Colonic mucosa (tissue), 4 donors: ENCODE measurements at places on chromosomes 5 and 9. TPM values are rescaled to one million over a fixed set of nuclear protein-coding genes. Genes with fewer than 3 reads are reported as not detected.

Gene TEK
- 1.6 TPM for total RNA-seq

GRCh38 chr5:173839117-173839713, 48.9 kb upstream of the CPEB4 start:
- H3K27ac ChIP-seq = no peak overlapping the region
- H3K36me3 ChIP-seq = no peaks in the 10 kb centered on the region
- no peaks in the 10 kb centered on the region for H3K4me1 ChIP-seq
- no peaks in the 10 kb centered on the region for H3K27me3 ChIP-seq

GRCh38 chr5:127650022-127650421, 1.1 kb downstream of the CTXN3 start:
- no peak overlapping the region for H3K4me3 ChIP-seq
- no peak overlapping the region for H3K27ac ChIP-seq
- H3K27me3 ChIP-seq = no peaks in the 10 kb centered on the region
- no peak for DNase-seq
- no peaks in the 10 kb centered on the region for H3K36me3 ChIP-seq
- H3K4me1 ChIP-seq = peaks cover 3% of the 10 kb centered on the region

DNA sequence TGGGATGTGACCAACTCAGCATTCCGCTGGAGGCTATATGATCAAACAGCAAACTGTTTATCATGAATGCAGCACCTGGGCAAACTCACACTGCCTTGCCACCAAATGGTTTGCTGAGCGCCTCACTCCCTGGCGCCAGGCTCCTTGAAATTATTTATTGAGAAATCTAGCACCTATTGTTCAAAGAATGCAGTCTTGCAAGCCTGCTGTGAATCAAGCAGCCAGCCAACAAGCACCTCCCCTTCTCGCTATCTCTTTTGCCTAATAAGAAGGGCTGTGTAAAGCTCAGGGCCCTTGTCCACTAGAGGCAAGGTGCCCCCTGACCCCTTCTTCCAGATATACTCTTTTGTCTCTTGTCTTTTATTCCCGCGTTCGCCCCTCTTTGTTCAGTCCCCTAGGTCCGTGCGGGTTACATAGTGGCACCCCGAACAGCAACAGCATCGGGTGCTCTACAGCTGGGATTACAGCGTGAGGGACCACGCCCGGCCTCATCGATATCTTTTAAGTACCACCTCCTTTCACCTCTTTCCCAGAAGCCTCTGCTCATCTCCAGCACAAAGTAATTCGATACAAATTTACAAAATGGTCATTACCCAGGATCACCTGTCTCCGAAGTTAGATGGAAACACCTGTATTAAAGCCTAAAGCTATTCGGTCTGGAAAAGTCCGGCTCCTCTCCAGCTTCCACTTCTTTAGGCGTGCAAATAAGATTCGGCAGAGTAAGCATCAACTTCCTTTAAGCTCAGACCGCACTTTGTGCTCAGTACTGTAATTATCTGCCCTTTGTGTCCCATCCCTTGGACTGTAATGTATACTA, 896 bp downstream of the RIGI start:
- no peaks in the 10 kb centered on the region for H3K27me3 ChIP-seq
- H3K27ac ChIP-seq = peak overlapping the region; percentile 93
- peak; percentile 26 for DNase-seq
- H3K4me3 ChIP-seq = peak overlapping the region; percentile 66

DNA sequence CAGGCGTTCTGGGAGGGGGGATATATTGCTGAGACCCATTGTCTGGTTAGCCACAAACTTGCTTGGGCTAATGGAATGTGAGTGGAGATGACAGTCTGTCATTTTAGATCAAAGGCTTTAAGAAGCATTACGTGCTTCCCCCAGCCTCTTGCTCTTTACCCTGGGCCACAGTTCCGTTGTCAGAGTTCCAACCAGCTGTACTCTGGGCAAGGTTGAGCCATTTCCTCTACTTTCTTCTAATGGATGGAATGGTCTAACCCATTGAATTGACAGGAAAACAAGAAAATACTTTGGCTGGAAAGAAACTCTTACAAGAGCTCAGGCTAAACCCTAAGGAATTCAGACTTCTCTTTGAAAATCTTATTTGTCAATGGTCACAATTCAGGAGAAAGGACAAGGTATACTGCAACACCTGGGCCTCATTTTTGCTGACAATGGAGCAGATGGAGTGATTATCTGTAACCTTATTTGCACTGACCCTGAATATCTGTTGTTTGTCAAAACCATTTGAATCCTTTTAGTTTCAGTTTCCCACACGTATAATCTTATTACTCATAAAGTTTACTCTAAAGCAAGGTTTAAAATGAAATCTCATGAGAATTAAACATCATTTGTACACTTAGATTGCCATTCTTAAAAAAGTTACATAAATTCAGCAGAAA, 231.4 kb downstream of the PDE4D start:
- DNase-seq = no peak
- no peaks in the 10 kb centered on the region for H3K27me3 ChIP-seq
- no peaks in the 10 kb centered on the region for H3K36me3 ChIP-seq
- H3K4me1 ChIP-seq = no peaks in the 10 kb centered on the region
- no peak overlapping the region for H3K27ac ChIP-seq
- no peak overlapping the region for H3K4me3 ChIP-seq

DNA sequence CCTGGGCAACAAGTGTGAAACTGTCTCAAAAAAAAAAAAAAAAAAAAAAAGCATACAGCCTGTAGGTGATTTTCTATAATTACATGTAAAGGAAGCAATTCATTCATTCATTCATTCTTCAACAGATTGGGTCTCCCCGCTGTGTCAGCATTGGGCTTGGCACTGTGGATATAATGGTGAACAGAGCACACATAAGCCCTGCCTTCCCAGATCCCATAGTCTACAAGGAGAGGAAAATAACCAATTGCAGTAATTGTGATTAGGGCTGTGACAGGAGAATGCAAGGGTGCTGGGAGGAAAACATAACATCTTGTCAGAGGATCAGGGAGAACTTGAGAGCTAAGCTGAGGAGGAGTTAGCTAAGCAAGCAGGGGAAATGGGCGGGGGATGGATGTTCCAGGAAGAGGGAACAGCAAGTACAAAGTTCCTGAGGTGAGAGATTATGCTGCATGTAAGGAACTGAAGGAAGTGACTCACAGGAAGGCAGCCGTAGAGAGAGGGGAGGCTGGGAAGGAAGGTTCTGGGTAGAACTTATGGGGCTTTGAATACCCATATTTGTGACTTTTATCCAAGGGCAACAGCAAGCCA, 24.0 kb upstream of the KLF9 start:
- H3K36me3 ChIP-seq = no peaks in the 10 kb centered on the region
- H3K27me3 ChIP-seq = no peaks in the 10 kb centered on the region
- peak; percentile 89 for DNase-seq
- H3K27ac ChIP-seq = peak overlapping the region; percentile 46

Gene FBP2
- not detected for total RNA-seq

DNA sequence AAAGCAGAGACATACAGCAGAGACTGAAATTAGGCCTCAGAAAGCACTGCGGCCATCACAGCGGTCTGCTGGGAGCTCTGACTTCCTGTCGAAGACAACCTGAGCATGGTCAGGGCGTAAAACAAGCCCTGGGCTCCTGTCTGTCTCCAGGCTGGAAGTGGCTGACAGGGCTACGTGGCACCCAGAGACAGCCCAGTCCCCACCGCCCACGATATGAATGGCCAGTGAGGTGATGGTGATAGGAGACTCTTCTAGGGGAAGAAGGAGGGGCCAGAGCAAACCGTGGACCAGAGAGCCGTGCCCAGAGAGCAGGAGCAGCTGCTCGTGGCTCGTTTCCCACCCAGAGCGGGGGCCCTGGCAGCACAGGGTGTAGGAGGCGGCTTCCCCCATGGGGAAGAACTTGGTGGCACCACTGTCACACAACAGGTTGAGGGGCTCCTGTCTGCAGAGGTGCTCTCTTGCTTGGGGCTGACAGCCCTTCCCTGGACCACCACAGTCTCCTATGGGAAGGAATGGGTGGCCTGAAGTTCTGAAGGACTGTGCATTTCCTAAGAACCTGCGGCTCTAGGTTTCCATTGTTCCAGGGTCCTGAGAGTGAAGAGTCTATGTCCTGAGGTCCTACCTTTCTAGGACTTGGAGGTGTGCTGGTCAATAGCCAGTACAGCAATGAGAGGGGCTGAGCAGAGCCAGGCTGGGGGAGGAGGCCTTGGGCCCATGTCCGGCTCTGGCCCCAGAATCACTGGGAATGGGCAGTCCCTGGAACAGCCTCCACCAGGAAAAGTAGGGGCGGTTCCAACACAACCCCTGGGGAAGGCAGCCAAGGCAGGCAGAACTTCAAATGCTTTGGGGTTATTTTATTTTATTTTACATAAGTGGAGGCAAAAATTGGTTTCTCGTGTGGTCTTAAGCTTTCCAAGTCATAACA, 56.4 kb downstream of the BARX1 start:
- no peak overlapping the region for H3K27ac ChIP-seq
- DNase-seq = no peak
- no peaks in the 10 kb centered on the region for H3K27me3 ChIP-seq
- H3K36me3 ChIP-seq = no peaks in the 10 kb centered on the region
- no peak overlapping the region for H3K4me3 ChIP-seq

GRCh38 chr5:138610918-138611677, 35.9 kb upstream of the HSPA9 start:
- H3K4me1 ChIP-seq = no peaks in the 10 kb centered on the region
- DNase-seq = no peak
- H3K27me3 ChIP-seq = no peaks in the 10 kb centered on the region
- H3K27ac ChIP-seq = no peak overlapping the region

DNA sequence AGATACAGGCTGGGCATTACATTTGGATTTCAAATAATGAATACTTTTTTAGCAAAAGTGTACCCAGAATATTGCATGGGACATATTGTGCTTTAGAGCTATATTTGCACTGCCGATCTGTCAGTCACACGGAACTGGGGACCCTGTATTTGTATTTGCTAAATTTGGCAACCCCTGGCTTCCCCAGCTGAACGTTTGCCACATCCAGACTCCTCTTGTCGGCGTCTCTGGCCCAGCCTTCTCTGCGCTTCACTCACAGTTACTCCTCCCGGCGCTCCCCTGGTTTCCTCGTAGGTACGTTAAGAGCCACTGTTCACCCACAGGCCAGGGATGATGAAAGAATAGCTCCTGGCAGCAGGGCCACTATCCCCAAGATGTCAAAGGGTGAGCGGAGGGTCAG, 58.7 kb downstream of the NSUN2 start:
- no peaks in the 10 kb centered on the region for H3K4me1 ChIP-seq
- DNase-seq = no peak
- H3K27me3 ChIP-seq = no peaks in the 10 kb centered on the region
- no peak overlapping the region for H3K4me3 ChIP-seq
- H3K27ac ChIP-seq = no peak overlapping the region

DNA sequence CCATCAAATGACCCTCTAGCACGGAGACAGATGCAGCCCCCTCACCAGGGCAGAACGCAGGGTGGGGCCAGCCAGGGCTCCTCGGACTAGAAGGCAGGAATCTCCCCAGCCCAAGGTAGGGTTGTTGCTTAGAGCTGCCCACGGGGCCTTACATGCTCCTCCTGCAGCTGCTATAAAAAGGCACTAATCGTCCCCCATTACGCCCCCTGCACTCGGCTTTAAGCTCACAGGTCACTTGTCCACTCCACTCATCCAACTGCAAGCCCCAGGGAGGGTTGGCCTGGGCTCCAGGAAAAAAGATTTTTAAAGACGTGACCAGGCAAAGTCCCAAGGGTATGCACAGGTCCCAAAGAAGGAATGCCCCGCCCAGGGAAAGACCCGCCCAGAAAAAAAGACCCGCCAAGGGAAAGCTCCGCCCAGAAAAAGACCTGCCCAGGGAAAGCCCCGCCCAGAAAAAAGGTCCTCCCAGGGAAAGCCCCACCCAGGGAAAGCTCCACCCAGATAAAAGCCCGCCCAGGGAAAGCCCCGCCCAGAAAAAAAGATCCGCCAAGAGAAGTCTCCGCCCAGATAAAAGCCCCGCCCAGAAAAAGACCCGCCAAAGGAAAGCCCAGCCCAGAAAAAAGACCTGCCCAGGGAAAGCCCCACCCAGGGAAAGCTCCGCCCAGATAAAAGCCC, 11.1 kb downstream of the GRIN1 start:
- H3K4me3 ChIP-seq = no peak overlapping the region
- H3K27ac ChIP-seq = no peak overlapping the region
- H3K36me3 ChIP-seq = no peaks in the 10 kb centered on the region
- H3K27me3 ChIP-seq = peaks cover 5% of the 10 kb centered on the region
- DNase-seq = peak; percentile 75
- H3K4me1 ChIP-seq = no peaks in the 10 kb centered on the region

Gene PAEP
- total RNA-seq = not detected

DNA sequence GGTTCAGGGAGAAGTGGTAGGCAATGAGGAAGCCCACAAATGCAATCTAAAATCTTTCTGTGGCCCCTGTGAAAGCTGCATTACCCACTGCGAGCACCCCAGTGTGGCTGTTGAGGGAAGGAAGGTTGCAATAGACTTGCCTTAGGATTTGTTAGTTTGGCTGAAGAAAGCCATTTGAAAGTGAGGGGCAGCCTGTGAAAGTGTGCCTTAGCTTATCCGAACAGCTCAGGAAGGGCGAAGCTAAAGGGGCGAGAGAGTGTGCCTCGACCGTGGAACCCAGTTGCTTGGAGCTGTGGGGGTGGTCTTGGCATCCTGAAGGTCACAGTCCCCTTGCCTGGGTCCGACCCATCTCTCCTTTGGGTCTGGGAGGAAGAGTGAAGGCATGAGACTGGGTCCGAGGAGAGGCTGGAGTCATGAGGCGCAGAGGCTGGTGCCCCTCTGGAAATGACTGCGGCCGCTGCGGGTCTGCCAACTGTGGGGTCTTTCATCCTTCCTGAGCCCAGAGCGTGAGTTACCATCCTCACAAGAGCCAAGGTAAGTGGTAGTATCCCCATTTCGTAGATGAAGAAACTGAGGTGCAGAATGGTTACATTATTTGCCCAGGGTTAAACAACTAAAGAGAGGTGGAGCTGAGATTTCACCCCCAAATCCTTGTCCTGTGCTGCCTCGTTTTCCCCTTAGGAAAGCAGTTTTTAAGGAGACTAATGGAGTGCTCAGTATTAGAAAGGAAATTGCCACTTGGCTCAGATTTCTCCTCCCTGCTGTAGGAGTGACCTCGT, 24.4 kb downstream of the SLC25A25 start:
- H3K4me3 ChIP-seq = no peak overlapping the region
- no peak for DNase-seq
- no peaks in the 10 kb centered on the region for H3K27me3 ChIP-seq
- H3K27ac ChIP-seq = no peak overlapping the region
- peaks cover 6% of the 10 kb centered on the region for H3K4me1 ChIP-seq

GRCh38 chr9:37329576-37329975, 92.9 kb upstream of the GRHPR start:
- no peak overlapping the region for H3K4me3 ChIP-seq
- H3K27me3 ChIP-seq = no peaks in the 10 kb centered on the region

DNA sequence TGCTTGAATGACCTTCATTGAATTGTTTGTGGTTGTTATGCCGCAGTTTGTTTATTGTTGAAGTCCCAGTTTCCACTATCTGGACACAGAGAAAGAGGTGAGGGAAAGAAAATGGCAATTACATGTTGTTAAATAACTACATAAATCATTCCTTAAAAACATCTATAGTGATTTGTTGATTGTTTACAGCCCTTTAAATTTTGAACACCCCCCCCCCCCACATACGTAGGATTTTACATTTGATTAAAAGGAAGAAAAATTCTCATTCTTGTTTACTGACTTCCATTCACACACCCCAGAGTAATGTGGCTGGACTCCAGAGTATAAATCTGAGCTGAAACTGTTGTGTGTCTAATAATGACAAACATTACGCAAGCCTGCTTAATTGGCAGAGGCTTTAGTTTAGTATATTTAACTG, 87.1 kb upstream of the FAM174A start:
- H3K36me3 ChIP-seq = no peaks in the 10 kb centered on the region
- no peak overlapping the region for H3K4me3 ChIP-seq
- H3K27me3 ChIP-seq = no peaks in the 10 kb centered on the region
- DNase-seq = no peak

GRCh38 chr9:35716230-35716629, 15.8 kb downstream of the TLN1 start:
- no peak for DNase-seq
- no peak overlapping the region for H3K27ac ChIP-seq
- no peak overlapping the region for H3K4me3 ChIP-seq
- H3K27me3 ChIP-seq = no peaks in the 10 kb centered on the region
- no peaks in the 10 kb centered on the region for H3K4me1 ChIP-seq

Gene PCDHGA6
- 0.82 TPM for total RNA-seq
